ENCODE measurements at places on chromosomes 3 and 15.

- DNase-seq, result peak; percentile 87
Observed at GRCh38 chr3:65483480-65483879, 555.2 kb downstream of the MAGI1 start.

- no peak for DNase-seq
Observed at GRCh38 chr3:58071480-58071971, 63.3 kb downstream of the FLNB start.

DNA sequence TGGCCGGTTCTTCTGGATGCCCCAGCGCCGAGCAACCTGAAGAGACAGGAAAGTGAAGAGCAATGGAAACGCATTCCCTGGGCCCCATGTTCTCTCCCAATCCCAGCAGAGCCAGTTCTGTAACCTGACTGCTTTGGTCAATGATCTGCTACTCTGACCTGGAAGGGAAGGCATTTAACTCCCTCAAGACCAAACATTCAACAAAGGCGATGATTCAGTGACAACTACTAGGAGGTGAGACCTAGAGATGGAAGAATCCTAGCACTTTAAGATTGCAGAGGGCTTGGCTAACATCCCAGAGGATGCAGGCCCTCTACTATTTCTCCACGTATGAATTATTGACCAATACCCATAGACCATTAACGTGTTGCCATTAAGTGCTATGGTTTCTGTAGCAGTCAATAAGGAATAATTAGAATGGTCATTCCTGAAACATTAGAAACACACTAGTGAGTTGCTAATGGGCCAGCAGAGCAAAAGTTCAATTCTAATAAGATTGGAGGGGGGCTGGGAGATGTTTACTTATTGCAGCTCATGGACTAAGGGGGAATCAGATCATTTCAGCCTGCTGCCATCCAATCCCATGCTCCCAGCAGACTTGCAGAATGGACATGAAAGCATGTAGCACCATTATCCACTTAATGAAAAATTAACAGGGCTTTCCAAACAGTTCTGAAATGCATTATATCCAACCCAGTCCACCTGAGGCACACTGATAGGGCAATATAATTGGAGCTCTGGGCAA, 56.6 kb downstream of the ETV5 start:
- no peak for DNase-seq

DNA sequence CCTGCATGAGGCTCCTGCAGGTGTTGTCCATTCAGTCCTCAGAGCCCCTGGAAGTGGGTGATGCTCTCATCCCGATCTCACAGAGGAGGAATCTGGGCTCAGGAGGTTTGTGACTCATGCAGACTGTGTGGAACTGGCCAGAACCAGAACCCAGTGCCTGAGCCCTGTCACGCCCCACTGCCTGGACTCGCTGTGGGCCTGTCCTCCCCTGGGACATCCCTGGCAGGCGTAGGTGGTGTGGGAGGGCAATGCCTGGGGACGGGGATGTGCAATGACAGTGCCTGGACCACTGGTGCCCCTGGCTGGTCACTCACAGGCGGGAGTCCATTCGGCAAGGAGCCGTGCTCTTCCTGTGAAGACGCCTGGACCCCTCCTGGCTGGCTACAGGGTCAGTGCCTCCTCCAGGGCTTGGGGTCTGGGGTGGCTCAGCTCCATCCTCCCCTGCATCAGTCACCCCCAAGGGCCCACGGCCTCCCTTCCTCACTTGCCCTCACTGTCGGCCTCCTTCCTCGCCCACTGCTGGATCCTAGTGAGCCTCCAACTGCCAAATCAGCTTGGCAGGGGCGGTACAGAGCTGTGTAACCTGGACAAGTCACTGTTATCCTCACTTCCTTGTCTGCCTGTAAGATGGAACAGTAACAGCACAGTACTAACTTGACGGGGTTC, 14.9 kb downstream of the PSTPIP1 start:
- DNase-seq, result no peak

DNA sequence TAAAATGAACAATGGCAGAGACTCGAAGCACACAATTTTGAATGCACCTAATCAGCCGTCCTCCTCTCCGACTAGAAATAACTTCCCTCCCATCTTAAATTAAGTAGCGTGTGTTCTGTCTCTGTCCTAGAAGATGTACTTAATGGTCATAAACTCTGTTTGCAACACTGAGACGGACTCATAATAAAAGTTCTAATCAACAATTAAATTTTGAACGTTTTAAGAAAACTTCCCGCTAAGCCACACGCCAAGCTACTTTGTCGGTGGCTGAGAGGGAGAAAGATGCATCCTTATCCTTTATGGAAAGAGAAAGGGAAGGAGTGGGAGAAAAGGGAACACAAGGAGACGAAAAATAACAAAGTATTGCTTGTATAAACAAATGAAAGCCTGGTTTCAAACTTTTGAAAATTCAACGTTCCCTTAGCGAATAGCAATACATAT, 989 bp downstream of the GNB4 start:
- DNase-seq, result peak; percentile 59

DNA sequence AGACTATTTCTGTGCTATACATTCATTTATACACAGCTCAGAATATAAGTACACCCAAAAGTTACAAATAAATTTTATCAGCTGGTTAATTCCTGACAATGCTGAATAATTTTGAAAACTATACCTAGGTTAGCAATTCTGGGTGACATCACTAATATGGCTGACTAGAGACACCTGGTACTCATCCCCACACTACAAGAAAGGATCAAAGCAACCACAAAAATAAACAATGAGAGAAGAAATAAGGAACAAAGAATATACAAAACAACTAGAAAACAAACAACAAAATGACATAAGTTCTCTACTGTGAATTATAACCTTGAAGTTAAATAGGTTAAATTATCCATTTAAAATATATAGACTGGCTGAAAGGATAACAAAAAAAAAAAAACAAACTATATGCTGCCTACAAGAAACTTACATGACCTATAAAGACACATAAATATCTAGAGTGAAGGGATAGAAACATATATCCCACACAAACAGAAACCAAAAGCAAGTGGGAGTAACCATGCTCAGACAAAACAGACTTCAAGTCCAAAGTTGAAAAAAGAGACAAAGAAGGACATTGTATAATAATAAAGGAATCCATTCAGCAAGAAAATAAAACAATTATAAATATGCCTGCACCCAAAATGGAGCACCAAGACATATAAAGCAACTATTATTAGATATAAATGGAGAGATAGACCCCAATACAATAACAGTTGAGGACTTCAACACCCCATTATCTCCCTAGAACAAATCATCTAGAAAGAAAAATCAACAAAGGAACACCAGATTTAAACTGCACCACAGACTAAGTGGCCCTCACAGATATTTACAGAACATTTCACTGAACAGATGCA, 57.8 kb downstream of the IMPG2 start:
- DNase-seq, result peak; percentile 4

- no peak for DNase-seq
Observed at GRCh38 chr15:77738038-77738370, 105.3 kb upstream of the LINGO1 start.

GRCh38 chr3:107525644-107526305, 3.0 kb downstream of the BBX start:
- DNase-seq, result peak; percentile 49

DNA sequence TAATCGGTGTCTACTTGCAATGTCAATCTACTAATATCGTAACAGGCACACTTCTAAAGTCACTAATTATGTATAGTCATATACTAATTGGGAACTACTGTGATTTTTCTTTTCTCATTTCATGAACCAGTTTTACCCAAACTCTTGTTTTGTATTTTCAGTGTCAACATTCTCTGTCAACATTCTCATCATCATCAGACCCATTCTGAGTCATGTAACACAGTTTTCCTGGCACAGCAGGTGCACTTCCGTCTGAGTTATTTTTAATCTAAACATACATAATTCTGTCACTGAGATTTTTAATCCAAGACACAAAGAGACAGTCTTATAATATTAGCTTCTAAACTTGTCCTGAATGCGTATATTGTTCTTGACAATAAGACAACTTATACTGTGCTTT, 205.1 kb upstream of the EIF1B start:
- DNase-seq, result no peak

DNA sequence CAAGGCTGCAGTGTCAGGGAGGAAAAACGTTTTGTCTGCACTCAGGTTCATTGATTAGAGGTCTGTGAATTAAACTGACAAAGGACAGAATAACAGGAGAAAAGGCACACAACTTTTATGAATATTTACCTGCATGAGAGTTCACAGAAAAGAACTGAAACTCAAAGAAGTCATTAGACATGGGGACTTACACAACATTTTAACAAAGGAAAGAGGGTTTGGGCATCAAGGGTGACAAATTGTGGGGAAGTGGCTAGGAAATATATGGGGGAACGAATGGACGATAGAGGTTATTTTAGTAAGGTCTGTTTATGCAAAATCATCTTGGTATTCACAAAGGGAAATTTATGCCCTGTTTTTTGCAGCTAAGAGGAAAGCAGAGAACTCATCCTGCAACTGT, 65.6 kb upstream of the C15orf39 start:
- no peak for DNase-seq
